CD4-positive, CD25-positive, alpha-beta regulatory T cell (primary cell): ENCODE measurements at places on chromosomes 2 and 18.

DNA sequence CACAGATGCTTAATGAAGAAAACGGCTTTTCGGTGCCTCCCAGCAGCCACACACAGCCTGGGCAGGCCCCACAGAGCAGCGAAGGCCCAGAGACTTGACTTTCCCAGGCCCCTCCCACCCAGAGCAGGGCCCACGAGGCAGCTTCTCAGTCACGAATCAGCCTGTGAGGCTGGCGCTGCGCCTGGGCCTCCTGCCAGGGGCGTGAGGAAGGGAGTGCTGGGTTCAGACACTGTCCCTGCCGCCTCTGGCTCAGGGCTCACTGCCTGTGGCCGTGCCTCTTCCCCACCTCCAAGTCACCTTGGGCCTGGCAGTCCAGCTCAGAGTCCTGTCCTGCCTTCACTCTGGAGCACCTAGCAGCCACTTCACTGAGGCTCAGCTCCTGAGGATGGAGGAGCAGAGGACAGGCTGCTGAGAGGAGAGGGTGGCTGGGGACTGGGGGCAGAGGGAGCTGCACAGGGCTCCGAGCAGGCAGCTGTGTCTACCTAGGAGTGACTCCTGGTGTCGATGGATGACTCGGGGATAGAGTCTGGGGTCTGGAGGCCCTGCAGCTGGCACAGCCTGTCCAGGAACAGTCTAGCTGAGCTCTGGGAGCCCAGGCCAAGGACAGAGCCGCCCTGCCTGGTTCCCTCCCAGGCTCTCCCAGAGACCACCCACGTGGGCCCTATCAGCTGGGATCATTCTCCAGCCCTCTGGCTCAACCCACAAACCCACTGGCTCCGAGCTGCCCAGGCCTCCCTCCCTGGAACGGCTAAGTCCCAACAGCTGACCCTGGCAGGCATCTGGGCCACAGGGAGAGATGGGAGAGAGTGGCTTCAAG lies 36.4 kb upstream of the FOSL2 start:
- DNase-seq: no peak
- H3K4me1 ChIP-seq: peaks cover 37% of the 10 kb centered on the region
- H3K36me3 ChIP-seq: no peaks in the 10 kb centered on the region
- no peaks in the 10 kb centered on the region for H3K27me3 ChIP-seq

DNA sequence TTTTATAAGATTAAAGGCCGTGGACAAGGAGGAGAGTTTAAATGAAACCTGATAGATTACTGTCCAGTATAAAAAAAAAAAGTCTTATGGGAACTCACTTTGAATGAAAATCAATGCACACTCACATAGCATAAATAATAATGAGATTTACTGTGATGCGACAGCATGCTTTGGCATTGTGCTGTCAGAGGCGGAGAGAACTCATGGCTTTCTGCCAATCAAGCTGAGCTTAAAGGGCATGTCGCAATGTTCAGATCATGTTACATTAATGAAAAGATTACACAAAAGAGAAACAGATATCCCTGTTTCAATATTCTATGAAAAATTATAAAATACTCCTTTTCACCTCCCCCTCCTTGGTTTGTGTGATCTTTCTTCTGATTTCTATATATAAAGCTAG lies 310.8 kb downstream of the ERBB4 start:
- no peaks in the 10 kb centered on the region for H3K27me3 ChIP-seq
- no peak overlapping the region for H3K27ac ChIP-seq
- no peaks in the 10 kb centered on the region for H3K4me1 ChIP-seq
- H3K4me3 ChIP-seq: no peak overlapping the region

- no peak overlapping the region for H3K4me3 ChIP-seq
- H3K36me3 ChIP-seq: no peaks in the 10 kb centered on the region
- no peaks in the 10 kb centered on the region for H3K4me1 ChIP-seq
- no peak for DNase-seq
- no peak overlapping the region for H3K27ac ChIP-seq
Observed at GRCh38 chr2:38268001-38268400, 109.1 kb downstream of the ATL2 start.

- no peak overlapping the region for H3K4me3 ChIP-seq
- H3K4me1 ChIP-seq: no peaks in the 10 kb centered on the region
- no peaks in the 10 kb centered on the region for H3K36me3 ChIP-seq
- no peaks in the 10 kb centered on the region for H3K27me3 ChIP-seq
- H3K27ac ChIP-seq: no peak overlapping the region
Observed at GRCh38 chr18:10353791-10354190, 100.6 kb upstream of the APCDD1 start.

DNA sequence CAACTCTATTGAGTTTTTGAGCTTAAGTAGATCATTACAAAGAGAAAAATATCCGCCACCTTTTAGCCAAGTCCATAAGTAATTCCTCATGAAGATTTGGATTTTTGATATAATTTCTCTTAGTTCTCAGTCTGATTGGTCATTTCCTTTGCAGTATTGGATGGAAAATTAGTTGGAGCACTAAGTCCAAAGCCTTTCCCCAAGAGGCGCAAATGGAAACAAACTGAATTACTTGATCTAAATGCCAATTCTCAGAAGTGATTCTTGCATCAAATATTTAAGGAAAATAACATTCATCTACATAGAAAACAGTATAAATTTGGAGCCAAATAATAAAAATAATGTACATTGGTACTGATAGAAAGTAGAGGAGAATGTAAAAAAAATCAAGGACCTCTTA lies 115.6 kb downstream of the CACNB4 start:
- no peak overlapping the region for H3K27ac ChIP-seq
- no peaks in the 10 kb centered on the region for H3K27me3 ChIP-seq
- DNase-seq: no peak
- no peaks in the 10 kb centered on the region for H3K36me3 ChIP-seq
- no peak overlapping the region for H3K4me3 ChIP-seq

- H3K4me3 ChIP-seq: no peak overlapping the region
- H3K4me1 ChIP-seq: no peaks in the 10 kb centered on the region
- H3K27me3 ChIP-seq: no peaks in the 10 kb centered on the region
- no peaks in the 10 kb centered on the region for H3K36me3 ChIP-seq
Observed at GRCh38 chr2:66814916-66815315, 380.0 kb downstream of the MEIS1 start.

GRCh38 chr2:235810846-235811245 lies 317.0 kb downstream of the AGAP1 start:
- H3K27ac ChIP-seq: no peak overlapping the region
- no peak overlapping the region for H3K4me3 ChIP-seq
- no peak for DNase-seq
- H3K27me3 ChIP-seq: no peaks in the 10 kb centered on the region
- H3K4me1 ChIP-seq: no peaks in the 10 kb centered on the region

- no peak overlapping the region for H3K4me3 ChIP-seq
- H3K27me3 ChIP-seq: peaks cover 15% of the 10 kb centered on the region
- H3K36me3 ChIP-seq: no peaks in the 10 kb centered on the region
Observed at GRCh38 chr2:179422037-179422643, 157.5 kb upstream of the SESTD1 start.

- no peak overlapping the region for H3K4me3 ChIP-seq
- no peaks in the 10 kb centered on the region for H3K27me3 ChIP-seq
- no peaks in the 10 kb centered on the region for H3K4me1 ChIP-seq
- no peaks in the 10 kb centered on the region for H3K36me3 ChIP-seq
Observed at GRCh38 chr18:50992351-50992762, 24.5 kb downstream of the ELAC1 start.

- peak overlapping the region; percentile 26 for H3K4me3 ChIP-seq
- no peak overlapping the region for H3K27ac ChIP-seq
- H3K36me3 ChIP-seq: no peaks in the 10 kb centered on the region
Observed at GRCh38 chr2:100000915-100001707, 141.3 kb downstream of the AFF3 start.

- H3K4me1 ChIP-seq: no peaks in the 10 kb centered on the region
- DNase-seq: no peak
- H3K4me3 ChIP-seq: no peak overlapping the region
- no peaks in the 10 kb centered on the region for H3K27me3 ChIP-seq
Observed at GRCh38 chr18:56756966-56757365, 105.8 kb downstream of the WDR7 start.

DNA sequence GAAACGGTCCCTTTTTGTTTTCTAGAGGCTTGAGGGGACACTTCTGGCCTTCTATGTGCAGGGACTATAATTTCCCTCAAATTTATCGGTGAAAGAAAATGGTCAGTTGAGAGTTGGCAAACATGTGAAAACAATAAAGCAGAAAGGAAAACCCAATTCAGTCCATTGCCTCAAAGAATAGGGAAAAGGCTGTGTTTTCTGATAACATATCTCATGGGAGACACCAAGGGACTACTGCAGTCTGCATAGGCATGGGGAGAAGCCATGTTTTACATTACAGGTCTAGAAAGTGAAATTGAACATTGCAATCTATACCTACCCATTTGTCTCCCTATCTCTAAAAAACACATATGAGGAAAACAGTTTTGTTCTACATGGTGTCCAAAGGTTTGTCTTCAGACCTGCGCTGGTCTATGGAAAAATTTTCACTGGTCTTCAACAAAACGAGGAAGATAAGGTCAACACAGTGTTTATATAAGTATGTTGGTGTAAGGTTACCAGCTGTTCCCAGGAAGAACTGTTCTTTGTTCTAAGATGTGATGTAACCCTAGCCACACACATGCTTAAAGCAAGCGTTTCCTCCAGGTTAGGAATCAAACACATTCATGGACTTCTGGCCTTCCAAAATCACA lies 179.7 kb downstream of the MREG start:
- no peaks in the 10 kb centered on the region for H3K4me1 ChIP-seq
- H3K27ac ChIP-seq: no peak overlapping the region
- no peak overlapping the region for H3K4me3 ChIP-seq
- no peak for DNase-seq

DNA sequence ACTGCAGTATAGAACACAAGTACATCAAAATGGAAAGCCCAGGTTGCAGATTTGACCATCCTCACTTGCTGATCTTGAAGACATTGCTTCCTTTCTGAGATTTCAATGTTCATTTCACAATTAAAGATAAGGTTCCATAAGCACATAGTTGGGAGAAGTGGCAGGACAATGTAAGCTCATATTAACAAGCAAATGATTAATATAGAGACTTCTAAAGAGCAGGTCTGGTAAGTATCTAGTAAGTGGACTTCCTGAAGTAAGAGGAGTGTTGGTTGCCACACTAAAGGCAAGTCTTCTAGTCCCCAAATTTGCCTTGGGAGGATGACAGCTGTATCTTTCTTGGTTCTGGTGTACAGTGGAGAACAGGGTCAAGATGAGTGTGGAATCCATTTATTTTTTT lies 1.4 kb upstream of the PTPRM start:
- H3K36me3 ChIP-seq: no peaks in the 10 kb centered on the region
- no peak for DNase-seq
- H3K4me1 ChIP-seq: no peaks in the 10 kb centered on the region
- peaks cover 20% of the 10 kb centered on the region for H3K27me3 ChIP-seq

DNA sequence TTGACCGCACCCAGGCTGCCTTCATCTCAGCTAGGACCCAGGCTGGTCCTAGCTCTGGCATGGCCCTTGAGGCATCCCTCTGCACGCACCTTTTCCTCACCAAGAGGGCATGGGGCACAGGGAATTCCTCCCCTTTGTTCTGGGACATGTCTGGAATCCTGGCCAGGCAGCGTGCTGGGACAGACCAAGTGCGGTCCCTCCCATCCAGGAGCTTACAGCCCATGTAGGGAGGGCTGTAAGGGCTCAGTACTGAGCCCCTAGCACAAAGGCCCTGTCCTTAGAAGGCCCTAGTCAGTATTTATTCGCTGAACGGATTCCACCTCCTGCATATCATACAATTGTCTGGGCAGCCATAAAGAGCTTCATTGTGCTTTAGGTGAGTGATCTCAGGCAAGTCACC lies 3.0 kb downstream of the TMEM37 start:
- H3K27me3 ChIP-seq: peaks cover 2% of the 10 kb centered on the region
- no peak for DNase-seq
- H3K4me1 ChIP-seq: peaks cover 3% of the 10 kb centered on the region
- H3K4me3 ChIP-seq: no peak overlapping the region
- no peaks in the 10 kb centered on the region for H3K36me3 ChIP-seq
- H3K27ac ChIP-seq: no peak overlapping the region

DNA sequence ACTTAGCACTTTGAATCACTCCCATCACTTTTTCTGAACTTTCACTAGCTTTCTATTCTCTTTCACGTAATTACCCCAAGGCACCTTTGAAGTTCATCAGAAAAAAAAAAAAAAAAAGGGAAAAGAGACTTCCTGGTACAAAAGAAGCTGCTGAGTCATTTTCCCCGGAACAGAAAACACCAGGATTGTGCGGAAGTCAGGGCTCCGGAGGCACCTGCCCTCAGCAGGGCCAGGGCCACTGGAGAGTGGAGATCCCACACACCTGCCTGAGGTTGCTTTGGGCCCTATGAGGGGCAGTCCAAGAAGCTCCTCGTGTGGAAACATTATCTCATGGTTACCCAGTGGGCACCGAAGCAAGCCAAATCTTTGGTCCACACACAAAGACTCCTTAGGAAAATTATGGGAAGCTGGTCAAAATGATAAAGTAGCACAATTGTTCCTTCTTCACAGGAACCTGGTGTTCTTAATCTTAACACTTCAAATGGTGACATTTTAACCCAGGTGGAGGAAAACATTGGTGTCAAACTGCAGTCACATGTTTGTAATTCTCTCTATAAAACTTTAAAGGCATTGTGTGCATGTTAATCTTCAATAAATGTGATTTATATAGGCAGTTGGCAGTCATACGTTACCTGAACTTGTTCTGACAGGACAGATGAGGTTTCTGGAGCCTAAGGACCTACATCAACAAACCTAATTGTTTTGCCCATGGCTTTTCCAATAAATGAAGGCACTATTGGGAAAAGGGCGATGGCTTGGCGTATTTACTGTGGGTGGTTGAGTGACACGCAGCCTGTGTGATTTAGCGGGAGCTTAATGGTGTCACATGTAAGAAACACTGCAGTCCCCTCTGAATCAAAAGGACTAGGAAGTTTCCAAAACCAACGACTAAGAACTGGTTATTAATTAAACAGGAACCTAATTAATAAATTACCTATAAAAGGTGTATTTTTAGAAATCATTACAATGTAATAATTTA lies 23.4 kb upstream of the FAM110C start:
- DNase-seq: no peak
- peaks cover 1% of the 10 kb centered on the region for H3K27me3 ChIP-seq
- H3K4me1 ChIP-seq: no peaks in the 10 kb centered on the region
- no peak overlapping the region for H3K4me3 ChIP-seq

- H3K36me3 ChIP-seq: no peaks in the 10 kb centered on the region
- H3K4me3 ChIP-seq: no peak overlapping the region
- no peak overlapping the region for H3K27ac ChIP-seq
- H3K27me3 ChIP-seq: no peaks in the 10 kb centered on the region
- H3K4me1 ChIP-seq: no peaks in the 10 kb centered on the region
Observed at GRCh38 chr2:232341739-232342126, 36.8 kb upstream of the ALPP start.

- no peaks in the 10 kb centered on the region for H3K4me1 ChIP-seq
- H3K4me3 ChIP-seq: no peak overlapping the region
- no peaks in the 10 kb centered on the region for H3K36me3 ChIP-seq
- no peak overlapping the region for H3K27ac ChIP-seq
- no peak for DNase-seq
Observed at GRCh38 chr18:26919627-26920026, 54.1 kb upstream of the AQP4 start.

- H3K4me1 ChIP-seq: no peaks in the 10 kb centered on the region
- H3K27me3 ChIP-seq: no peaks in the 10 kb centered on the region
Observed at GRCh38 chr18:7516266-7517117, 50.6 kb upstream of the PTPRM start.

DNA sequence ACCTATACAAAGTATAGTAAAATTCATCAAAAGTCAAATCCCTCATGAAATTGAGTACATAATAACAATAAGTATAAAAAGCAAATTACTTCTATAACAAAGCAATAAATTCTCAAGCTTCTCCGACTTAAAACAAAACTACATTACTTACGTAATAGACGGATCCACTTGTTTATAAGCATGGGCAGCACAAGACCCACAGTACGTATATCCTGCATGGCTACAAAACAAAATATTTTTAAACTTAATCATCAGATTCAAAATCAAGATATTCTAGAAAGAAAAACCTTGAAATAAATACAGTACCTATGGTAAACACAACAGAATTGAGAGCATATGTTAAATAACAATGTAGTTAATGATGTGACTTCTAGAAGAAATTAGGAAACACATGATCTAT lies 78.9 kb downstream of the MEMO1 start:
- peak overlapping the region; percentile 57 for H3K4me3 ChIP-seq
- no peak for DNase-seq
- H3K27ac ChIP-seq: peak overlapping the region; percentile 43
